RPMI8226 (cell line): ENCODE measurements at places on chromosomes 12 and 14.
A peak's percentile ranks its signal among the peaks of the same experiment; 100 is the strongest.

DNA sequence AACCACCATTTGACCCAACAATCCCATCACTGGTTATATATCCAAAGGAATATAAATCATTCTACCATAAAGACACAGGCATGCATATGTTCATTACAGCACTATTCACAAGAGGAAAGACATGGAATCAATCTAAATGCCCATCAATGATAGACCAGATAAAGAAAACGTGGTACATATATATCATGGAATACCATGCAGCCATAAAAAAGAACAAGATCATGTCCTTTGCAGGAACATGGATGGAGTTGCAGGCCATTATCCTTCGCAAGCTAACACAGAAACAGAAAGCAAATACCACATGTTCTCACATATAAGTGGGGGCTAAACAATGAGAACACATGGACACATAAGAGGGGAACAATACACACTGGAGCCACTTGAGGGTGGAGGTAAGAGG is 15.7 kb downstream of the CAPRIN2 start:
- DNase-seq: no peak

- DNase-seq: no peak
Measured at GRCh38 chr14:77375973-77376770, 722 bp downstream of the TMED8 start.

GRCh38 chr14:88342980-88343379 is 19.9 kb upstream of the KCNK10 start:
- DNase-seq: no peak

DNA sequence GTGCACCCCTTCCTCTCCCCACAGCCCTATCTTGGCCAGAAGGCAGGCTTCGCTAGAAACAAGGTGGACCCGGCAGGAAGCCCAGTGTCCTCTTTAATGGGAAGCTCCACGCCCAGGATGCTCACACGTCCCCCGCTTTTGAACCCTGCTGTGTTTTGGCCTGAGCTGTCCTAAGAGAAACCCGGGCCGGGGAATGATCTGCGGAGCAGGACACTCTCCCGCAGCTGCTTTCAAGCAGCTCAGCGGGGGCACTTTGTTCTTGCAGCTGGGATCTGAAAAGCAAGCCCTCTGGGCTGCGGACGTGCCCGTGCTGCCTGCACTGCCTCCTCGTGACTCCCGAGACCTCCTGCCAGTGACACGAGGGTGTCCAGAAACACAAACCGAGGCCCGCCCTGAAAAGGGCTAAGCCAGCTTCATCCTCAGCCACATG is 30.0 kb downstream of the SCARB1 start:
- no peak for DNase-seq

- peak; percentile 71 for DNase-seq
Measured at GRCh38 chr12:107782067-107782466, 7.6 kb downstream of the ASCL4 start.

DNA sequence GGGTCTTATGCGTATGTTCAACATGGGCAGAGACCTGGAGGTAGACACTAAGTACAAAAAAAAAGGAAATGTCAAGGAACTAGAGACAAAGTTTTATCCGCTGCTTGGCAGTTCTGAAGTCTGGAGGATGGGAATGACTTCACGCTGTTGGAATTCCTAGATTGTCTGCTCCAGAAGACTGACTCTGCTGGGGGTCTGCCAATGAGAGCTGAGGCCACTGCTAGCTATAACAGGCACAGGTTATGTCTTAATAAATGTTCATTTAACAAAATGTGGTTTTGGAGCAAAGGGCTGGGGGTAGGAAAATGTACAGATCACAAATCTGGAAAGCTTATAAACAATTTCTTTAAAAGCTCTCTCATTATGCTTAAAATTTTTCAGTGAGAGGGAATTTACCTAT is 5.9 kb downstream of the RNASE8 start:
- DNase-seq: no peak

DNA sequence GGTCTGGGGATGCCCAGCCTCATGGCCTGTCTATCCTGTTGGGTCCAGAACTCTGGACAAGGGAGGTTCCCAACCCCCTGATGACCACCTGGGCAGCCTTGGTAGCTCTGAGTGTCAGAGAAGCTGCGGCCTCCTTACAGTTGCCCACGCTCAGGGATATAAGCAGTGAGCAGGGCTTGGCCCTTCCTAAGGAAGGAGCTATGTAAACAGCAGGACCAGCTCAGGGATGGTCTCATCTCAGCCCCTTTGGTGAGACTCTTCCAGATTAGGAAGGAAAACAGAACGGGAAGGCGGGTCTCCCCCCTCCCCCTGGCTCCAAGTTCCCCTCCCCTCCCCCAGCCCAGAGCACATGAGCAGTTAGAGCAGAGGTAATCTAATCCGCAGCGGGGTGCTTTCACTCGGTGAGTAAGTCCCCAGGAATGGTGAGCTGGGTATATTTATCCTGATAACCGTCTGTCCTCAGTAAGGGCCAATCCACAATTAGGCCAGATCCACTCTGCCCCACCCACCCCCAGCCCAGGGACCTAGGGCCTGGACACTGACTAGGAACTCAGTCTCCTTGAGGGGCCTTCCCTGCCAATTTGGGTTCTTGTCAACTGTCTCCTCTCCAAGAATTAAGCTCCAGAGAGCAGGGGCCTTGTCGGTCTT is 29.5 kb upstream of the RPLP0 start:
- DNase-seq: no peak

GRCh38 chr14:28254768-28255167 is 511.8 kb upstream of the FOXG1 start:
- no peak for DNase-seq

- DNase-seq: no peak
Measured at GRCh38 chr12:101076921-101077320, 133.1 kb downstream of the SLC5A8 start.

GRCh38 chr14:51446771-51447170 is 204.9 kb upstream of the FRMD6 start:
- no peak for DNase-seq

DNA sequence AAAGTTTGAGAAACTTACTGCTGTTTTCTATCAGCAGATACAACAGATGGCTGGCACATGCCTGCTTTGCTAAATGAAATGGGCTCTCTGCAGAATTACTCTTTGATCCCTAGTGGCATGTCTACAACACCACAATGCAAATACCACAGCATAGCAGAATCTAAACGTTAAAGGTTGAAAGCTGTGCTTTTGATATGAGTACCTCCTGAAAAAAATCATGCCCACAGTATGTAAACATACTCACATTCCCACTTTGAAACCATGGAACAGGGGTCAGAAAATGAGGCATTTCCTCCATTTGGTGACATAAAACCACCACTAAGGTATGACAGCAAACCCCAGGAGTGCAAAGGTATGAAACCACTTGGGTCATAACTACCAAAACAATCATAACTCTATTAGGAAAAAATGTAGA is 7.5 kb downstream of the WIF1 start:
- DNase-seq: no peak

DNA sequence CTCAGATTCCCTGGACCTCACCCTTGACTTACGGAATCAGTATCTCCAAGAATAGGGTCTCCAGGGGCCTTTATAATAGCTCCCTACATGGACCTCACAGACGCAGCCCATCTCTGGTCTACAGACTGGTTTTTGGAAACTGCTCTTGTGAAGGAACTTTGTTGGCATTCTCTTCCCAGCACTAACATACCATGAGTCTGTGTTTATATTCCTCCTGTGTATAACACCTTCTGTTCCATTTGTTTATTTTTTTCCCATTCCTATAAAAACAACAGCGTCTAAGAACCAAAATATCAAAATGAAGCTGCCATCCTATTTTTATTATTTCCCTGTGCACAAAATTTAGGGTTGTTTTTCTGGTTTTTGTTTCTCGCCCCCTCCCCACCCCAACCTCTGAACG is 131.1 kb downstream of the NEDD1 start:
- DNase-seq: no peak

- DNase-seq: no peak
Measured at GRCh38 chr14:71733210-71733883, 198.9 kb upstream of the RGS6 start.

GRCh38 chr14:56273155-56273554 is 154.9 kb downstream of the PELI2 start:
- no peak for DNase-seq

GRCh38 chr12:23704992-23705943 is 244.2 kb downstream of the SOX5 start:
- no peak for DNase-seq

GRCh38 chr12:124637581-124637981 is 70.2 kb upstream of the NCOR2 start:
- DNase-seq: no peak

GRCh38 chr14:73209953-73210352 is 27.4 kb upstream of the PAPLN start:
- DNase-seq: no peak

GRCh38 chr14:49982501-49982951 is 89.6 kb downstream of the ARF6 start:
- no peak for DNase-seq

DNA sequence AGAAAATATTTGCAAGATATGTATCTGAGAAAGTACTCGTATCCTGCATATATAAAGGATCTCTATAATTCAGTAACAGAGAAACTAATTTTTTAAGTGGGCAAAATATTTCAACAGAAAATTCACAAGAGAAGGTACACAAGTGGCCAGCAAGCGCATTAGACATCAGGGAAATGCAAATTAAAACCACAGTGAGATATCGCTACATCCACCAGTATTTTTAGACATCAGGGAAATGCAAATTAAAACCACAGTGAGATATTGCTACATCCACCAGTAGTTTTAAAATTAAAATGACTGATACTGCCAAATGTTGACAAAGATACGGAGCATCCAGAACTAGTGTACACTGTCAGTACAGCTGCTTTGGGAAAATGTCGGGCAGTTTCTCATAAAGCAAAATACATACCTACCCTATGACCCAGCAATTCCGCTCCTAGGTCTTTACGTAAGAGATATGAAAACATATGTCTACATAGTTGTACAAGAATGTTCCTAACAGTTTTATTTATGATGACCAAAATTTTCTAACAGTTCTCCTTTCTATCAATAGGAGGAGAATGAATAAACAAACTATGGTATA is 2.8 kb upstream of the KCNK13 start:
- no peak for DNase-seq

DNA sequence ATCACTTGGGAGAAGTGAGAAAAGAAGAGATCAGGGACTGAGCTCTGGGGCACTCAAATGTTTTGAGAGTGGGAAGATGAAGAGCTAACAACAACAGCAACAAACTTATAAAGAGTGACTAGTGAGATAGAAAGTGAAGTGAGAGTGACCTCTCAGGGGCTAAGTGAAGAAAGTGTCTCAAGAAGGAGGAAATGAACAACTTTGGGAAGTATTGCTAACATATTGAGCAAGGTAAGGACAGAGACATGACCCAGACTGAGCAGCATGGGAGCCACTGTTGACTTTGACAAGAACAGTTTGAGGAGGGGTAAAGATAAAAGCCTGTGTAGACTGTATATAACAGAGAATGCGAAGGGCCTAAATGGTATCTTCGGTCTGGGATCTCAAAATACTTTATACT is 155.1 kb upstream of the BTG1 start:
- DNase-seq: no peak

DNA sequence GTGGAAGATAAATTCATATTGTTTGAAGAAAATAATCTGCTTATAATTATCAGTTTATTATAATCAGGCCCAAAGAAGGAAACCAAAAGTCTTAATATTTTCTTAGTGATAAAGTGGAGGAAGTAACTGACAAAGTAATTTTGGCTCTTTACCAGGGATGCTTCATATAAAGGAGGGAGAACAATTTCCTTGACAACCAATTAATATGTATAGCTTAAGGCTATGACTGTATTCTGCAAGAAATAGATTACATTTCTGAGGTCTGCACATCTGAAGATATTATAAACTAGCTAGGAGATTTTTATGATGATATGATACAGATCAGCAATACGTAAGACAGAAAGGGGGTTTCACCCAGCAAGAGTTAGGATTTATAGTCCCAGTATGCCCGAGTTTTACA is 90.8 kb downstream of the BICD1 start:
- no peak for DNase-seq

GRCh38 chr12:38904537-38905479 is 583 bp downstream of the CPNE8 start:
- peak; percentile 85 for DNase-seq

- no peak for DNase-seq
Measured at GRCh38 chr14:24441904-24442239, 704 bp downstream of the SDR39U1 start.

GRCh38 chr14:33880330-33880729 is 70.5 kb downstream of the EGLN3 start:
- no peak for DNase-seq

GRCh38 chr12:57765003-57765697 is 1.7 kb downstream of the CYP27B1 start:
- DNase-seq: peak; percentile 68

- no peak for DNase-seq
Measured at GRCh38 chr14:100618763-100619320, 31.6 kb upstream of the BEGAIN start.

DNA sequence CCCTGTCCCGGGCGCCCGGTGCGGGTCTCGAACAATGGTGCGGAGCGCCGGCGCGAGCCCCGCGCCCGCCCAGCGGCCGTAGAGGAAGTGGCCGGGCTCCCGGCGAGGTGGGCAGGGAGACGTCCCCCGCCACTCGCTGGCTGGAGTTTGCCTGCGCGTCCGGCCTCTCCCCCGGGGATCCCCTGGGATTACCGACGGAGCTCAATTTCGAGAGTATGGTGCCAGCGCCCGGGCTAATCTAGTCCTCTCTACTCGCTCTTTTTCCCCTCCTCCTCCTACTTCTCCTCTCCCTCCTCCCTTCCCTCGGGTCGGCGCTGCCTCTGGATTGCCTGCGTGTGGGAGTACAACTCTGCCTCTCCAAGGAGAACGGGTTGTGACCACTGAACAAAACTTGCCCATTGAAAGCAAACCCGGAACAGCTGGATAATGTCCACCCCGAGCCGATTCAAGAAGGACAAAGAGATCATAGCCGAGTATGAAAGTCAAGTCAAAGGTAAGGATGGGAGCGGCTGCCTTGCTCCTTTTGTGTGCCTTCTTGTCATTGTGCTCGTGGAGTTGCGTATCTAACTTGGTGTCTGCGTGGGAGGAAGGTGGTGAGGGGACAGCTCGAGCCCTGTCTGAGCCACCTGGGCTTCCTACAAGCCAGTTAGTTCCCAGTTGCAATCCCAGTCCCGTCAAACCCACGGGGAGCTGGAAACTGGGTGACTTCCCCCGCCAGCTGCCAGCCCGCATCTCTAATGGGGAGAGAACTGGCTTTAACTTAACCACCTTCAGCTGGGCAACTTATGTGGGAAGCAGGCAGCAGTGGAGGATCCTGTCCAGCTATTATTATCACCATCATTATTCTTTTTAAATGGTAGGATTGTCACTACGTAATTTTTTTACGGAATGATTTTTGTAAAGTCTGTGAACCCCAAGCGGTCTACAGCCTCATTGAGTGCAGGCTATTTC is at the start of gene SRGAP1:
SRGAP1 (plus strand) TSS at position 310 of the 951 bp plus-strand sequence; CDS start at position 427, 117 bp downstream.
- no peak for DNase-seq

GRCh38 chr12:22938323-22938722 is 313.4 kb downstream of the ETNK1 start:
- no peak for DNase-seq
